ENCODE measurements at places on chromosomes 3 and 15.

GRCh38 chr15:42344763-42345162, 14.5 kb upstream of the CAPN3 start:
- DNase-seq: no peak

DNA sequence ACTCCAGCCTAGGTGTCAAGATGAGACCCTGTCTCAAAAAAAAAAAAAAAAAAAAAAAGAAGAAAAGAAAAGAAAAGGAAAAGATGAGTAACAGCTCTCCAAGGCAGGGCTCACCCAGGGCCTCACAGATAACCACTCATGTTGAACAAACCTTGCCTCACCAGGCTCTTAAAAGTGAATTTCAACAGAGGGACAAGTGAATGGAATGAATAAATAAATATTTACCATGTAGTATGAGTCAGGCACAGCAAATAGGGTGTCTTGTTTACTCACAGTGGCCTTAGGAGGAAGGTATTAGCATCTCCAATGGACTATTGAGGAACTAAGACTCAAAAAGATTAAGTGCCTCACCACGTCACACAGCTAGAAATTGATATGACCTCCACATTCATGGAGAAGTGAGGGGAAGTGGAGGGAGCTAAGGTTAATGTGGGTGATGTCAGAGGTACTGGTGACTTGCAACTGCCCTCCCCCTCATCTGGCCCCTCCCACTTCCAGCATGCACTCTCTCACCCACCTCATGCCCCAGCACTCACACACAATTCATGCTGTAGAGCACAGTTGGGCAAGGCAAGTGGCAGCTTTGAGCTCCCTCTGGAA, 255.5 kb downstream of the UACA start:
- DNase-seq: no peak

GRCh38 chr3:60810881-60811280, 440.4 kb downstream of the FHIT start:
- no peak for DNase-seq

- DNase-seq: no peak
These were observed 85.2 kb upstream of the CHL1 start for GRCh38 chr3:111143-112069.

GRCh38 chr3:125401402-125401801, 26.3 kb upstream of the ZNF148 start:
- no peak for DNase-seq

DNA sequence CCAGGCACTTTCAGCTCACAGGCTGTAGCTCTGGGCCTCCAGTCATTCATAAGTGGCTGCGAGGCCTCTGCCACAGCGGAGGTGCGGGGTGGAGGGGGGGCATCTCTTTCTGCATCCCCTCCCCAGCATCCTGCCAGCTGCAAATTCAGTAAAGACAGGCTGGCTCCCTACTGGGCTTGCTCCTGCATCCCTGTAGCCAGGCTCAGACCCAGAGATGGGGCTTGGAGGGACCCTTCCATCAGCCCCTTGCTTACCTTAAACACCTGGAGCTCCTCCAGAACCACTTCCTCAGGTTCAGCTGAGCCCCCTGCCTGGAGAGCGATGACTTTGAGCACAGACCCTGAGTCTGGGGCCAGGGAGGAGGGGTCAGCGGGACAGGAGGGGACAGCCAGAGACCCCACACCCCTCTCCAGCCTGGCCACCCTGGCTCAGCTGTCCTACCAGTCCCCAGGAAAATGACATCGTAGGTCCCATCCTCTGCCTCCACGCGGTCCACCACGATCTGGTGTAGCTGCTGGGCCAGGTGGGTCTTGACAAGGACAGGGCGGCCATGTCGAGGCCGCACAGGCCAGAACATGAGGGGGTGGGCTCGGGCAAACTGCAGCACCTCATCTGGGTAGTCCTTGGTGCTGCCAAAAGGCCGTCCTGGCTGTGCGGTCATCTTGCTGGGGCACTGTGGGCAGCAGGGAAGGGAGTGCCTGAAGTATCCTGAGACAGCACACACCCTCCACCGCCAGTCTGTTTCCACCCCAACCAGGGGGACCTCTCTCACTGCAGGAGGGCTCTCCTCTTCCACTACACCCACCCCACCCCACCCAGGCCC, 5.3 kb downstream of the SEMA3G start:
- no peak for DNase-seq

GRCh38 chr3:53730576-53730975, 115.6 kb downstream of the CHDH start:
- DNase-seq: no peak

DNA sequence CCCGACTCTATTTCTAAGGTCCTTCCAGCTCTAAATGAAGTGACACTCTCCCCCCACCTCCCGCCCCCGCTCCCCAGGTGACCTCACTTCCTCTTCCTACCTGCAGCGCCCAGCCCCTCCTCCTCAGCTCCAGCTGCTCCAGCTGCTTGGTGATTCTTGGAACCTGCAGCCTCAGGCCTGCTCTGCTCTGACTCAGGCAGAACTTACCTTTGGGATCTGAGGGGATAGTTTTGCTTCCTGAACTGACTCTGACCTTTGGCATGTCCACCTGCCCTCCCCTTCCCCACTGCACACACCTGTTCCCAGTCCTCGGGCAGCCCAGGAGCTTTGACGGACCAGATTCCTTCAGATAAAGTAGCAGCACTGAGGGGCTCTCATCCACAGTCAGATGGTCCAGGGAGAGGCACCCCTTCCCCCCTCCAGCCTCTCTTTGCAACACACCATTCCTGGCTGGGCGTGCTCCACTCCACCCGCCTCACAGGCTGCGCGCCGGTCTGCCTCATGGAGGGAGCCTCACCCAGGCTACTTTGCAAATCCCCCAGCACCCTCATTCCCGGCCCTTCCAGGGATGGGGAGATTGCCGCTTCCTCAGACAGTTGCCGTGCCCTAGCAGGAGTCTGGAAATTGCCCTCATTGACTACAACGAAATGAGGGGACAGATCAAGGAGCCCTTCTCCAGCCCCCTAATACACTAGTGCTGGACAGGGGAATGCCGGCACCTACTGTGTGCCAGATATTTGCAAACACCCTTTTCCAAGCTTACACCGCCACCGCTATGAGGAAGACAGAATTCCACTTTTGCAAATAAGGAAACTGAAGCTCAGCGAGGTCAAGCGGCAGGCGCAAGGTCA, 692 bp upstream of the C15orf39 start:
- DNase-seq: peak; percentile 79

- DNase-seq: no peak
These were observed 321.5 kb upstream of the ICE2 start for GRCh38 chr15:60800299-60801072.

GRCh38 chr3:13839253-13839652, 40.6 kb downstream of the WNT7A start:
- no peak for DNase-seq

GRCh38 chr3:76132154-76132470, 346.8 kb upstream of the ZNF717 start:
- no peak for DNase-seq

DNA sequence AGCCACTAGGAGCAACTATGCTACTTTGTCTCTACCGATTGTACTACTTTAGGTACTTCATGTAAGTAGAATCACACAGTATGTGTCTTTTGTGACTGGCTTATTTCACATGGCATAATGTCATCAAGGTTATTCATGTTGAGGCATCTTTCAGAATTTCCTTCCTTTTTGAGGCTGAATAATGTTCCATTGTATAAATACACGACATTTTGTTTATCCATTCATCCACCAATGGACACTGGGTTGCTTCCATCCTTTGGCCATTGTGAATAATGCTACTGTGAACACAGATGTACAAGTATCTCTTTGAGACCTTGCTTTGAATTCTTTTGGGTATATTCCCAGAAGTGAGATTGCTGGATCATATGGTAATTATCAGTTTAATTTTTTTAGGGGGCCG, 29.2 kb downstream of the MYO5A start:
- no peak for DNase-seq

DNA sequence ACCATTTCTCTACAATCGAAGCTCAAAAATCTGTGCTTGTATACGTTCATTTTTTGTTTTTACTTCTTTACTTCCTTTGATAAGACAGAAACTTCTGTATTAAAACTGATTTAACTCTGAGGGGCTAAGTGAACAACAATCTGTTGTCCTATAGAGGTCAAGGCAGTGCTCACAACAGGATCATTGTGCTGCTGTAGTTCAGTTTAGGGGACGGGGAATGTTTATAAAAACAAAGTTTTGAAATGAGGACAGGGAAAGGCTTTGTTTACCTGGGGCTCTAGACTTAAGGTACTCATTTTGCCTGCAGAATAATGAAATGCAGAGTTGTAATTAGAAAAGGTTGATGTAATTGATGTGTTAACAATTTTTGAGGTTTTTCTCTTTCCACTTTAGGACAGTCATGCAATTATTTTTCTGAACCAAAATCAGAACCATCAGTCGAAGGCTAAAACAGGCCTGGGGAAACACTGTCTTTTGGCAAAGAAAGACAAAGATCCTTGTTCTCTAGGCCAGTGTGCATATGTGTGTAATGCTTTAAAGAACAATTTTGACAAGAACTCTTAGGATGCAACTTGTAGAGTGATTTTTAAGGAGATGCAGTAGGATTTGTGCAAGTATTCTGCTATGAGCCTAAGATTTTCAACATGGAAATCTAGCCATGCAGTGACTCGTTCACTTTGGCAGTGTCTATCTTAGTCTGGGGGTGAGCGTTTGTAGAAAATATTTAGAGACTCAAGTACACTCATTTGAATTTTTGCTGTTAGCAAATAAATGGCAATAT, 165.2 kb downstream of the PGPEP1L start:
- DNase-seq: no peak

DNA sequence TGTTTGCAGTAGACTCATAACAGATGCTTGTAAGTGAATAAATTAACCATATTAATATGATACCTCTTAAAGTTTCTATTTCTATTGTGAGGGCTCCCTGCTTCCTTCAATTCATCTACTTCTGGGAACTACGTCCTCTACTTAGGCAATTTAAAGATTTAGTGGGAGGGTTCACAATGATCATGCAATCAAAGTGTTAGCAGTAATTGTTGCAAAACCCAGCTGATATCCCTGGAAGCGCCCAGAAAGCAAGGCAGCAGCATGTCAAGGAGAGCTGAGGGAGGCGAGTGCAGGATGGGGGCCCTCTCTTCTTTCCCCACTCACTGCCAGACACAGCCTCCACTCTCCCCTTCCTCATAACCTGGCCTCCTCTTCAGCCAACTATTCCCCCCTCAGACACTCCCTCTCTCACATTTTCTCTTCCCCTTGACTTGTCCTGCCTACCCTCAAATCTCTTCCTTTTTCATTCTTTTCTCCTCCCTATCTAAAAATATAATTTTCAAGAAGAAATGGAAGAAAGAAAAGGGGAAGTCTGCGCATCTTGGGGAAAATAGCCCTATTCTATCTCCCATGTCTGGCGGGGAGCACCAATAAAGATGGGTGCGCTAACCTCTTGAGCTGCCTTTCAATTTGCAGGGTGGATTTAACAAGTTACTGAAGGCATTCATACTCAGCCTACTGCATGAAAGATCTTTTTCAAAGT, 6.6 kb downstream of the TMEM212 start:
- no peak for DNase-seq

DNA sequence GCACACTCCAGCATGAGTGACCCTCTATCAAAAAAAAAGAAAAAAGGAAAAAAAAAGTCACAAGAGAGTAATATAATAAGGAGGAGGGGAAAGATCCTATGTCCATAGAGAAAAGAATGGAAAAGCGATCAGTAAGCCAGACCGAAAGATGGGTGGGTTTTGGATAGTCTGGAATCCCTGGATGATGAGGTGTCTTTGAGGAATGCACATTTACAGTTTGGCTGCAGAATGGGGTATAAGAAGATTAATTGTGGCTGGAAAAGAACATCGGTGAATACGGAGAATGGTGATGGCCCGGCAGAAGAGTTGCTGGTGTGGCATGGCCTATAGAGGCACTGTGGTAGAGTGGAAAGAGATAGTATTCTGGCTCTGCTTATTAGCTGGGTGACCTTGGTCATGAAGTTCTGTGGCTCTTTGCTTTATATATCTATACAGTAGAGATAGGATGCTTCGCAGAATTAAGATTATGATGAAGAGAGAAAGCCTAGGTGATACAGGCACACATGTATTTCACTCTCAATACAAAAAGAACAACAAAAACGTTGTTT, 187.9 kb downstream of the AKAP13 start:
- DNase-seq: no peak

- DNase-seq: no peak
These were observed 436.5 kb upstream of the TBL1XR1 start for GRCh38 chr3:177633671-177634207.

GRCh38 chr3:169479314-169479939, 184.1 kb downstream of the MECOM start:
- no peak for DNase-seq

DNA sequence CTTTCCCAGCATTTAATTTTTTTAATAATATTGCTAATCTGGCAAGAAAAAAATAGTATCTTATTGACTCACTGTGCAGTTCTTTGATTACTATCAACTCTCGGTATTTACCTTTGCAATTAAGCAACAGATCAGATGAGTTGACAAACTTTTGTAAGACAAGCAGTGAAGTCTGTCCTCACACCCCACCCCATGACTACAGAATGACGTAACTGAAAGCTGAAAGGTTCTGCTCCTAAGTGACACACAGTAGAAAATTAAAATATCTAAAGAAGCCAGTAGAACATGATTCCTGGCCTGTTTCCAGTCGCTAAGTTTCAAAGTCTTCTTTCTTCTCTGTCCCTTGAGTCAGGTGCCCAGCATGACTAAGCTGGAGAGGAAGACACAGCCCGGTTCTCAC, 135.5 kb downstream of the STT3B start:
- no peak for DNase-seq

GRCh38 chr15:69809421-69809820, 288.3 kb downstream of the TLE3 start:
- no peak for DNase-seq

GRCh38 chr15:101086394-101087171, 165.3 kb downstream of the CHSY1 start:
- DNase-seq: no peak

- DNase-seq: no peak
These were observed 165.1 kb upstream of the STAC start for GRCh38 chr3:36215241-36215640.

DNA sequence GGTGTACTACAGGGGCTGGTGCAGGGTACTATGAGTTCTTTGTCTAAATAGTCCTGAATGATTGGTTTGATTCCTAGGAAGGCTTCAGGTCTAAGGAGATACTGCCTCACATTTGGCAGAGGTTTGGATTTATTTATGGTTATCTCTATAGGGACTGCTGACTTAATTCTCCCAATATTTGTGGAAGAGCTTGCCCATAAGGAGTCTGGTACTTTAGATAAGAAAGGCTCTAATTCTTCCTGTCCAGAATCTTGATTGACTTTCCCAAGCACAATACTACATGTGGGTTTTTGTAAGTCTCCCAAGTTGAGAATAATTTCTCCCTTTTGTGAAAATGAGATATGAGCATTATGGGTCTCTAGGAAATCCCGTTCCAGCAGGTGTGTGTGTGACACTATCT, 36.7 kb upstream of the AP4E1 start:
- DNase-seq: no peak

DNA sequence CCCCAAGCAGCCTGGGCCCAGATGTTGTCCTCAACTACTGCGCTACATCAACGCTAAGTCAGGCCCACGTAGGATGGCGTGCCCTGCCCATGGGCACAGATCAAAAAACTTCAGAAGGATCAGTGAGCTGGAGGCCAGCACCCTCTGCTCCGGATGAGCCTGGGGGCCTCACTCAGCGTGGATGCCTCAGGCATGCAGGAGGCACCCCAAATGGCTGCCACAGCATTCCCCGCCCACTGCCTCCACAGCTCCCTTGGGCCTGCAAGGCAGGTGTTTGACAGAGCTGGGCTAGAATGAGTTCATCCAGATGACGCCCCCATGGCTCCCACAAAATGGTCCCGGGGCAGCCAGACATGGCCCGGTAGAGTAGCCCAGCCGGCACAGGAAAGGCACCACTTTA, 7.1 kb downstream of the ATP2B2 start:
- DNase-seq: no peak

GRCh38 chr3:171959532-171960089, 79.8 kb upstream of the FNDC3B start:
- DNase-seq: no peak

- no peak for DNase-seq
These were observed 35.8 kb upstream of the SLC24A5 start for GRCh38 chr15:48084759-48085590.

All from ureter (tissue), 1 donor.